ENCODE measurements at places on chromosomes 1 and 21. TPM values are rescaled to one million over a fixed set of nuclear protein-coding genes. Genes with fewer than 3 reads are reported as not detected.

DNA sequence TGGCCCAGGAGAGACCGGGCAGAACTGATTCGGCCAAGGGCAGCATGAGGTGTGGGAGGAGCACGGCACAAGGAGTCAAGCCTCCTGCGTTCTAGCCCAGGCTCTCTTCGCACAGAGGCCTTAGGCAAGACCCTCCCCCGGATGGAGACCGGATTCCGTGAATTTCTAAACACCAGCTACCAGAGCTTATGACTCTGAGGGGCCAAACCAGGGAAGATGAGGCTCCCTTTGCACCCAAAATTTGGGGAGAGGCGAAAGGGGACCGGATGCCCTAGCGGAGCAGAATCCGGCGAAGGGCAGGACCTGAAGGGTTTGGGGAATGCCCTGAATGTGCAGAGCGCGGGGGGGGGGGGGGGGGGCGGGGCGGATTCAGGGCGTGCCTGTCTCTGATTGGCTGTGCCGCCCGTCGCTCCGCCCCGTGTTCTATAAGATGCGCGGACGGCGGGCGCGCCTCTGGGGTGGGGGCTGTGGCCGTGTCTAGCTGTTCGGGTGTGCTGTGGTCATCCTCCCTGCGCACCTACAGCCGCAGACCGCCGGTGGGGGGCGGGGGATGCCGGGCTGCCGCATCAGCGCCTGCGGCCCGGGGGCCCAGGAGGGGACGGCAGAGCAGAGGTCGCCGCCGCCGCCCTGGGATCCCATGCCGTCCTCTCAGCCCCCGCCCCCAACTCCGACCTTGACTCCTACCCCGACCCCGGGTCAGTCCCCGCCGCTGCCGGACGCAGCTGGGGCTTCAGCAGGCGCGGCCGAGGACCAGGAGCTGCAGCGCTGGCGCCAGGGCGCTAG, at the start of gene TRNP1:
TRNP1 (plus strand) TSS at position 456 of the 783 bp plus-strand sequence; CDS start at position 551, 95 bp downstream.
- peak; percentile 69 for DNase-seq

Gene PKP1
- total RNA-seq: not detected

DNA sequence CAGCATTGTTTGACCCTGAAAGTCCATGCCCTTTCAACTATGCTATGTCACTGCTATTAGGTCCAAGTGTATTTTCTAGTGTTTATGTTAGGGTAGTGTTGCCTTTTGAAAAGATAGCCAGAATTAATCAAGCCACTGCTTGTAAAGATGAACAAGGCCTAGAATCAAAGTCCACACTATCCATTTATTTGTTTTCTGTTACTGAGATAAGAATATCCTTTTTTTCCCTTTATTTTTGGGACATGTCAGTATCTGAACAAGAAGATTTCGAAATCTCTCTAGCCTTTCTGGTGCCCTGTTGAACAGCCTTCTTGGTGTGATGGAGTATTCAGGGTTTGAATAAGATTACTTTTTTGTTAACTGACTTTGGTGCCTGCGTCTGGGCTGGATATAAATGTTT, 16.7 kb downstream of the UBAP2L start:
- no peak for DNase-seq

- no peak for DNase-seq
These were observed 70.7 kb downstream of the SCMH1 start for GRCh38 chr1:41171266-41171874.

- no peak for DNase-seq
These were observed 128.5 kb upstream of the KIF26B start for GRCh38 chr1:245026247-245026646.

DNA sequence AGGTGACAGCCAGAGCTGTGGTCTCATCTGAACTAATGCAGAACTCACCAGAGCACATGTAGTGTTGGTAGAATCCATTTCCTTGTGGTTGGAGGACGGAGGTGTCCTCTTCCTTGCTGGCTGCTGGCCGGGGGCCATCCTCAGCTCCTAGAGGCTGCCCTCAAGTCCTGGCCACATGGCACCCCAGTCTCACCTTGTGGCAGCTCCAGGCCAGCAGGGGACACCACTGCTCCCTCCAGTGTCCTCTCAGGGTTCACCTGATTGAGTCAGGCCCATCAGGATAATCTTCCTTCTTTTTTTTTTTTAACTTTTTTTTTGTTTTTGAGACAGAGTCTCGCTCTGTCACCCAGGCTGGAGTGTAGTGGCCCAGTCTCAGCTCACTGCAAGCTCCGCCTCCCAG, 2.9 kb downstream of the KCNE1 start:
- no peak for DNase-seq

GRCh38 chr21:40053007-40053406, 185.8 kb downstream of the PCP4 start:
- no peak for DNase-seq

Gene RASAL2
- total RNA-seq: not detected

GRCh38 chr1:32491386-32491785, 26.5 kb downstream of the ZBTB8B start:
- no peak for DNase-seq

Gene ABCG1
- 10.2 TPM for total RNA-seq

DNA sequence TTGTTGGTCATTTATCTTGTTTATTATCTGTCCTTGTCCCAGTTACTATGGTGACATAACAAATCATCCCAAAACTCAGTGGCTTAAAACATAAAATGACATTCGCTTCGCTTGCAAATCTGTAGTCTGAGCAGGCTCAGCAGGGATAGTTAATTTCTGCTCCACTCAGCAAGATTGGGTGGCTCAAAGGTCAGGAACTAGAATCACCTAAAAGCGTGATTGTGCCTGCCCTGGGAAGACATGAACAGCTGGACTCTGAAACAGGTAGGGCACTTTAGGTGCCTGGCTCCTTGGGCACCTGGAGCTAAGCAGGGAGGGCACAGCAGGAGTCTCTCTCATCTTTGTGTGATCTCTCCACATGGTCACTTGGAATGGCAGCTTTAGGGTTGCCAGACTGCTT, 14.7 kb upstream of the TRAF3IP3 start:
- no peak for DNase-seq

DNA sequence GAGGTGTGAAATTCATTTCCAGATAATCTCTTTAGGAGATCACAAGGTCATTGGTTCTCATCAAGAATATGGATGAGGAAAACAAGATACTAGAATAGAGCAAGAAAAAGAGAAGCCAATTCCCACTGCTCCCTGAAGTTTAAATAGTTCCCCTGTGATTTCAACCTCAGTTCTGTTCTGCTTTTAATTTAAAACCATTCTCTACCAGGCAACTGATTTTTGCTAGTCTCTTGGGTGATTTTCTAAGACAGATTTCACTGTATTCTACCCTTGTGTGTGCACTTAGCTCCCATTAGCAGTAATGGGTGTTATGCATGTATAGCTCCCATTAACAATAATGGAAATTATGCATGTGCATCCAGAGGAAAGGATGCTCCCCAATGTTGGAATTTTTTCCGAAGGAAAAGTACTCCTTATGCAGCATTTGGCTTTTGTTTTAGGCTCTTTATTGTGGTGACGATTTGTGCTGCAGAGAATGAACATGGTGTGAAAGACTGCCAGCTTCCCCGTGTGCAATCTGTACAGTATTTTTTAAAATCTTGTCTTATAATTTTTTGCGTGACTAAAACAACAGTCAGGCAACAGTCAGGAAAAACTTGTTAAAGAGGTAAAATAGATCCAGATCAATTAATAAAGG, 144.0 kb upstream of the ZRANB2 start:
- no peak for DNase-seq

DNA sequence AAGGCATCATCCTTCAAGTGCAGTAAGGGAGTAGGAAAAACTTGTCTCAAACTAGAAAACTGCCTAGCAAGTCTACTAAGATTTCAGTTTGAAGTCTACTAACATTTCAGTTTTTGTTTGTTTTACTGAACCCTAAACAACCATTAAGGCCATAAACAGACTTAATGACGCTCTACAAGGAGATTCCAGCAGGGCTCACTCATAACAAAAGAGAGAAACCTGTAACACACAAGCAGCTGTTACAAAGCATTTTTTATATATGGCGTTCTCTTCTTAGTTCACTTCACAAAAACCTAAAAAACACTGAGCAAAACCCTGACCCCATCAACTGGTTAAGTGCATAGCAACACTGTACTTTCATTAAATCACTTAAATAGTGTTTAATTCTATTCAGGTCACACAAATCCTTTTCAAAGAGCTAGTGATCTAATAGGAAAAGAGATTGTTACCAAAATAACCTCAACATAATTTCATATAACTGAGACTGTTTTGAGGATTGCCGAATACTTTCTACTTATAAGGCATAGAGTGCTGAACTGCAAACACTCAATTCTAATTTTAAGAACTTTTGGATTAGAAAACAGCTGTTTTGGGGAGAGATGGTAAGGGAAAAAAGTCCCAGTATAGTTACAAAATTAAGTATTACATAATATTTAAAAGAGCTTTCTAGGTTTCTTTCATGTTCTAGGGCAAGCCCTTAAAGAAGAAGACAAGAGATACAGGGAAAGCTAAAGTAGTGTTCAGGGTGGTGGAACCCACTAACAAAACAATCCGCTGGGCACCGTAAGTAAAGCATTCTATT, 1.4 kb downstream of the B3GALNT2 start:
- DNase-seq: no peak

Gene SYTL1
- 26.3 TPM for total RNA-seq

- no peak for DNase-seq
These were observed 248.7 kb upstream of the CXADR start for GRCh38 chr21:17264182-17264581.

- DNase-seq: no peak
These were observed 683.9 kb downstream of the MATN1 start for GRCh38 chr1:30039354-30040080.

DNA sequence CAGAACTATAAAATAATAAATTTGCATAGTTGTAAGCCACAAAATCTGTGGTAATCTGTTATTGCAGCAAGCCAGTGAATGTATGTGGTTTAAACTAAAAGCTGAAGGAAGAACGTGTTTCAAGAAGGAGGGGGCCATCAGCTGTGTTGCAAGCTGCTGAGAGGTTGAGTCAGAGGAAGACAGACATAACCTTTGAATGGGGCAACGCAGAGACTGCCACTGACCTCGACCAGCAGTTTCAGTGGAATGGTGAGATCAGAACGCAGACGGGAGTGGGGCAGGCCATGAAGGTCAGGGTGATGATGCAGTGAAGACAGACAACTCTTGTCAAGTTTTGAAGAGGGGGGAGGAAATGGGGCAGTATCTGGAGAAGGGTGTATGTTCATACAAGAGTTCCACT, 23.2 kb upstream of the QSOX1 start:
- DNase-seq: no peak

Gene PRDM16
- total RNA-seq: not detected

DNA sequence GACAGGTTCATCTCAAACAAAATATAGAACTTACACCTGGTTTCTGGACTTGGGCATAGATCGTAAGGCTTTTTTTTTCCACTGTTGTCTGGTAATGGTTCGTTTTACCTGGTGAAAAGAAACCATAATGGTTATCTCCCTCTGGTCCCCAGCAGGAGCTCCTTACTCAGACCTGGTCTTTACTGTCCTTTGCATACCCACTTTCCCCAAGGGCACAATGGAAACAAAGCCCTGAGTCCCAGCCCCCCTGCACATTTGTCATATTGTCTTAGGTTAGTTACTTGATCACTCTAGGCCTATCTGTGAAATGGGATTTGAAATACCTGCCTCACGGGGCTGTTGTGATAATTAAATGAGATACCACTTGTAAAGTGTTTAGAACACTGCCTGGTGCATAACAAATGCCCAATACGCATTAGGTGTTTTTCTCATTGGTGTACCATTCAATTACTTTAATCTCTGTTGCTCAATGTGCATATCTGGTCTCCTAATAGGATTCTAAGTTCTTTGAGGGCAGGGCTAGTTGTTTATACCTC, 27.0 kb downstream of the SLAMF1 start:
- no peak for DNase-seq

Gene ARHGAP30
- total RNA-seq: 149 TPM

Gene OR2L13
- total RNA-seq: not detected

GRCh38 chr1:24149866-24150233, 6.9 kb upstream of the IL22RA1 start:
- no peak for DNase-seq

GRCh38 chr1:1730870-1731269, 6.7 kb upstream of the CDK11A start:
- no peak for DNase-seq
